ENCODE measurements at places on chromosomes 6 and 20.

- DNase-seq = no peak
Measured at GRCh38 chr6:62819640-62820039, 391.6 kb upstream of the FKBP1C start.

- DNase-seq = no peak
Measured at GRCh38 chr6:70725817-70726415, 58.2 kb downstream of the SMAP1 start.

- no peak for DNase-seq
Measured at GRCh38 chr20:36578356-36579041, 5.1 kb downstream of the TGIF2 start.

DNA sequence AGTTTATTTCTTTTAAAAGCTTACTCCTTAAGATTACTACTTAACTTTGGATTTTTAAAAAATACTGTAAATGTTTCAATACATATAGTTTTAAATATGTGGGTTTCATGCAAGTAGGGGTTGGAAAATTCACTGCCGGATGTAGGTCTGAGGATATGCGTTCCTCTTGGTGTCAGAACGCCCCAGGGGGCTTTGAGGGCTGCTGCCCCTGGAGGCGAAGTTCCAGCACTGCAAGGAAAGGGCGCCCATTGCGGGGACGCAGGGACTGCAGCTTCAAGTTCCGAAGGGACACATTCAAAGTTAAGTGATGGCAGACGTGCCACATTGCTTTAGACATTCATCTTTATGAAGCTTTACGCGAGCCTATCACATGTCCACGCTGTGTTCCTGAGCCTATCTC lies 152.9 kb downstream of the SOD2 start:
- no peak for DNase-seq

- no peak for DNase-seq
Measured at GRCh38 chr6:47083586-47084047, 41.5 kb upstream of the ADGRF1 start.

DNA sequence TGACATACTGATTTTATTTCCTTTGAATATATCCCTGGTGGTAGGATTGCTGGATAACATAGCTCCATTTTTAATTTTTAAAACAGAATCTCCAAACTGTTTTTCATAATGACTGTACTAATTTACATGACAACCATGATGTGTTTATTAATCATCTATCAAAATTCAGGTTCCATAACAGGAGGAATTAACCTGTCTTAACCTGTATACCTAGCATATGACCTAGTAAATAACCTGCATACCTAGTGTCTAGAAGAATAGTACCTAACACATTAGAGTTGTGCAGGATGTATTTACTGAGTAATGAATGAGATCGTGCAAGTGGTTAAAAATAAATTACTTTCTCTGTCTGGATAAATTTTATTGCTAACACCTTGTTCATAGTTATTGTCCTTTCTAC lies 45.8 kb upstream of the ARHGAP18 start:
- DNase-seq = no peak

- DNase-seq = no peak
Measured at GRCh38 chr20:1734269-1734858, 76.8 kb upstream of the SIRPG start.

Measured in activated CD8-positive, alpha-beta memory T cell treated with anti-CD3 and anti-CD28 coated beads for 4 hours (primary cell).